CD4-positive, alpha-beta T cell treated with Interleukin-12 subunit alpha and Interleukin-12 subunit beta, for 1 hour (primary cell): ENCODE measurements at places on chromosomes 7 and 10.

GRCh38 chr7:132815696-132816311, 239.5 kb upstream of the PLXNA4 start:
- no peak for DNase-seq

- DNase-seq, result no peak
These were observed 135.8 kb downstream of the ARID5B start for GRCh38 chr10:62037166-62037831.

GRCh38 chr7:119935418-119936025, 337.5 kb upstream of the KCND2 start:
- DNase-seq, result no peak

DNA sequence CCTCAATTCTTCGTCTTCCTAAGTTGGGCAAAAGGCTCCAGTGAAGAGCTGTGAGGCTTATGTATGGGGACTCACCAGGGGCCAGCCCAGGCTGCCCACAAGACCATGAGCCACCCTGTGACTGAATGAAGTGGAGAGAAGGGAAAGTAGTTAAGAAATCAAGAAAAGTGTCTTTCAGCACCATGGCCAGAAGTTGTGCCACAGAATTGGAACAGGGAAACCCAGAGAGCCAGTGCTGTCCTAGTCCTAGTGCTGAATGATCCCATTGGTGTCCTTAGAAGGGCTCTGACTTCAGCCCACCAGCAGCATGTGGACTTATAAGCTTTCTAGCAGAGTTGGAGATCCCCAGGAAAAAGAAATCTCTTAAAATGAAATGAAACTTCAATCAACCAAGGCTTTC, 37.0 kb upstream of the CCSER2 start:
- no peak for DNase-seq

- peak; percentile 36 for DNase-seq
These were observed 50.2 kb upstream of the GNA12 start for GRCh38 chr7:2894118-2894940.

DNA sequence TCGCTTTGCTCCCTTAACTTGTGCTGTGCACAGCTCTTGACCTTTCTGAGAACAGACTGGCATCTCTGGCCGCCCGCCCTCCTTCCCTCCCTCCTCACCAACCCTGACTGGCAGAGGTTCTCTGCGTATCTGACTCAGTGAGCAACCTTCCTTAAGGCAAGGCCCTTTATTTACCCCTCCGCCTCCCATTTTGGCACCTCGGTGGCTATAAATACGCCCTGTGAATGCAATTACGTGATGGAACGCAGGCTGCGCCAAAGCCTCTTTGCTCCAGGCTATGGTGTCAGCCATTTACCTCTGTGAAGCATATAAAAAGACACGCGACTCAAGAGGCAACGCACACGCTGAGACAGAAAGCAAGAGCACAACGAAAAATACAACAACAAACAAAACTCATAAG, 764.3 kb downstream of the SUGCT start:
- DNase-seq, result no peak

GRCh38 chr10:47109906-47110305, 190.1 kb upstream of the GDF10 start:
- DNase-seq, result no peak

DNA sequence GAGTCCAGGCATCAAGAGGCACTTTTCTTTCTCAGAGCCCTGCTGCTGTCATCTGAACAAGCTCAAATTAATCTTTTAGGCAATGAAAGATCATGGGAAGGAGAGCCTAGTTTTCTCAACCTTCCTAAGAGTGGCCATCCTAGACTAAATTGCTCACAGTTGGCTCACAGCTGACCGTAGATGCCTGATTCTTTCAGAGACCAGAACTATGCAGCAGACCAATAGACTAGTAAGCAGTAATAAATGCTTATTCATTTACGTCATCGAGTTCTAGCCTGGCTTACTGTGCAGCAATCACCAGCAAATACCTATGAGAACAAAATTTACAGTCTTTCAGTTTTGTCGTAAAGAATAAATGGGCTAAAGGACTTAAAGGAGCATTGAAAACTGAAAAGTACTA, 602.9 kb upstream of the GHITM start:
- DNase-seq, result no peak

GRCh38 chr7:5406957-5407945, 16.4 kb downstream of the TNRC18 start:
- DNase-seq, result no peak

GRCh38 chr7:155732286-155732685, 80.0 kb downstream of the SHH start:
- DNase-seq, result no peak

- no peak for DNase-seq
These were observed 226.3 kb upstream of the AGK start for GRCh38 chr7:141324870-141325269.

GRCh38 chr10:112298581-112298980, 15.4 kb downstream of the TECTB start:
- DNase-seq, result no peak

DNA sequence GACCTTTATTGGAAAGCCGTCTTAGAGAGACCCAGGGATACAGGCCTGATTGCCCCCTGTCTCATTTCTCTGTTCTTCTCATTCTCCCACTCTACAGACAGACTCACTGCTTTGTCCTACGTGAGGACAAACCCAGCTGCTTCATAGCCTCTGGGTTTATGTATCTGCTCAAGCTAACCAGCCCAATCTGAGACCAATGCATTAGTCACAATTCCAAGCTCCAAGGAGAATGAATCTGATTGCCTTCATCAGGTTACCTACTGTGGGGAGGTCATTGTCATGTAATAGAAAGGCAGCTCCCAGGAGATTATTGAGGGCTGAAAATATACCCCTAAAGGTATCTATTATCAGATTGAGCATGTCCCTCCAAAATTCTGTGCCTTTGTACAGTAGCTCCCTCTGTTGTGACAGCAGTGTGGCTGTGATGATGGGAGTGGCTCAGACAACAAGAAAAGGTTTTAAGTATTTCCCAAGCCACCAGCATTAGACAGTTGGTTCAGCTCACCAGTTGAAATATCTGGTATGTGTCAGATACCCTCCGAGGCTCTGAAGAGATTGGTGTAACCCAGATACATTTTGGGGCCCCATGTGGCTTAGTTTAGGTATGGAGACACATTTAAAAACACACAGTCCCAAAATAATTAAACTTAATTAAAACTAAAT, 123.1 kb upstream of the EEPD1 start:
- no peak for DNase-seq

- peak; percentile 74 for DNase-seq
These were observed at the start of gene CASD1 for GRCh38 chr7:94509264-94509886. Gene CASD1, plus strand, starts transcription at chr7:94509809. Its CDS starts 276 bp downstream, at chr7:94510085.
